NB4 (cell line): ENCODE measurements at places on chromosomes 3 and 15.
A peak's percentile ranks its signal among the peaks of the same experiment; 100 is the strongest.

DNA sequence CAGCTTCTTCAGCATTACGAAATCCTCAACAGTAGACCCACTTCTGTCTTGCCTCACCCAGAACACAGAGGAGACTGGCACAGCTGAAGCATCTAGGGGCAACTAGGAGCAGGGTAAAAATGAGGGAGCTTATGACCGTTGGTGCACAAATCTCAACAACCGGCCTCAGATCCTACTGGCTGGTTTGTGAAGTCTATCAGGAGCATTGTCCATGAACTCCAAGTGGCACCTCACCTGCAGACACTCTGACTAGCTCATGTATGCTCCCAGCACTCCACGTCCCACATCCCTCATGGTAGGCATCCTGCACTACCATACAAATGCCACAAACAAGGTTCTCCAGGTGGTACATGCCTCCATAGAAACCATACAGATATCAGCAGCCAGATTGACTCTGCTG lies 163.1 kb downstream of the TLE3 start:
- peak; percentile 21 for DNase-seq

DNA sequence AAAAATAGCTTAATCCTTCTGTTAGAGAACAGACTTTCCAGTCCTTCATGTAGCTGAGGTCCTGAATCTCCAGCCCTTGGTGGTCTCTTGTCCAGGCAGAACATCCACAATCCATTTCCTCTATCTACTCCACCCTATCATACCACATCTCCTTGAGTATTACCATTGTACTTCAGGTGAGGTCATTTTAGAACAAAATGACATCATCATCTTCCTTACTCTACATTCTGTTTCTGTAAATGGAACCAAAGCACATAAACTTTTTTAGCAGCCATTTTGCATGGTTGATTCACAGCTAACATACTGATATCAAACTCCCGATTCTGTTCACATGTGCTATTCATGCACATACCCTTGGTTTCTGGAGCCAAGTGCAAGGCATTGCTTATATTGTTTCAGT lies 112.4 kb downstream of the C3orf70 start:
- DNase-seq, result no peak

GRCh38 chr15:36079021-36079420 lies 500.4 kb upstream of the CDIN1 start:
- DNase-seq, result no peak

- DNase-seq, result peak; percentile 52
These were observed 1.9 kb downstream of the UBP1 start for GRCh38 chr3:33438284-33438668.

- no peak for DNase-seq
These were observed 34.9 kb upstream of the CPOX start for GRCh38 chr3:98628317-98628716.

DNA sequence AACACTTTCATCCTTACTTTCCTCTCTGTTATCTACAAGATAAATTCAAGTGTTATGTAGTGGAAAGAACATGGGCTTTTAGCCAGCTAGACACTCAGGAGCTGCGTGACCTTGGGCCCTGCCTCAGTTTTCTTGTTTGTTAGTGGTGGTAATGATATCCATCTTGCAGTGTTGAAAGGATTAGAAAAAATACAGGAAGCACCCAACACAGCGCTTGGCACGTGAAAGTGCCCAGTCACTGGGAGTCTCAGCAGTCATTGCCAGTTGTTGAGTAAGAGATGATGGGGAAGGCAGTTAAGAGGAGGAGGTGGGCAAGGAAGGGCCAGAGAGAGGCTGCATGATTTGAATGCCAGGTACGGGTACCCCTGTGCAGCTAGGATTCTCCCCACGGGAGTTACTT lies 5.3 kb downstream of the PDIA5 start:
- peak; percentile 68 for DNase-seq

DNA sequence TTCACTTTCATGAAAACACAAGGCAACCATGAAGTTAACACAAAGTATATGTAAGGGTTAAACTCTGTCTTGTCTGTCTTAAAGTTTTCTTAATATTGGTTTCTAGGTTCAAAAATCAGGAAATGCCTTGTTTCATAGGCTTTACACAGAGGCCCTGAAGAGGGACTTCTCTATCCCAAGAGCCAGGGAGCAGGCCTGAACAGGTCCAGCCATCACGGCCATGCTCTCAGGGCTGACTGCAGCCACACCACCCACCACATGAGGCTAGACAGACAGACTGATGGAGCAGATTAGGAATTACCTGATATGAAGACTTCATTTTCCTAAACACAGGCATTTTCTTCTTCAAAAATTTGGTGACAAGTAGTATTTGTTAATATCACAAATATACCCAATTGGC lies 502.9 kb downstream of the GABRG3 start:
- DNase-seq, result no peak

- DNase-seq, result no peak
These were observed 56.2 kb downstream of the B3GNT5 start for GRCh38 chr3:183309276-183309675.

- DNase-seq, result no peak
These were observed 159.6 kb upstream of the PROK2 start for GRCh38 chr3:71944482-71945065.

DNA sequence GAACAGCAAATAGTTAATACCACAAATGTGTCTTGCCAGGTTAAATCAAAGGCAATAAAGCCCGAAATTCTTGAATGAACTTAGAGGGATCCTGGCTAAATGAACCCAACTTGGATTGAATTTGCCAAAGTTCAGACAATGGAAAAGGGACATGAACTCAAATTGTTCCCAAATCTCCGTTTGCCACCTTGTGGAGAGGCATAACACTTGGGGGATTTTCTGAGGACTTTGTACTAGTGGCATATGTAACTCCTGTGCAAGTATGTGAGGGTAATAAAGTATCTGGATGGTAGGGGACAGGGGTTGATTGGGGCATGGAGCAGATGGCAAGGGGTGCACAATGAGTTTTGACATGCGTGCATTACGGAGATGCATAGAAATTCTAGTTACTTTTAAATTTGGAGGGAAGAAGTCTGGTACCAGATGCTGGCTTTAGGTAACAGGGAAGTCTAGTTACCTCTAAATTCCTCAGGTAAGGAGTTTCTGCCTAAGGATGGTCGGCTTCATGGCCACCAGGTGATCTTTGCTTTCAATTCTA lies 1.2 kb upstream of the TCAIM start:
- peak; percentile 23 for DNase-seq

DNA sequence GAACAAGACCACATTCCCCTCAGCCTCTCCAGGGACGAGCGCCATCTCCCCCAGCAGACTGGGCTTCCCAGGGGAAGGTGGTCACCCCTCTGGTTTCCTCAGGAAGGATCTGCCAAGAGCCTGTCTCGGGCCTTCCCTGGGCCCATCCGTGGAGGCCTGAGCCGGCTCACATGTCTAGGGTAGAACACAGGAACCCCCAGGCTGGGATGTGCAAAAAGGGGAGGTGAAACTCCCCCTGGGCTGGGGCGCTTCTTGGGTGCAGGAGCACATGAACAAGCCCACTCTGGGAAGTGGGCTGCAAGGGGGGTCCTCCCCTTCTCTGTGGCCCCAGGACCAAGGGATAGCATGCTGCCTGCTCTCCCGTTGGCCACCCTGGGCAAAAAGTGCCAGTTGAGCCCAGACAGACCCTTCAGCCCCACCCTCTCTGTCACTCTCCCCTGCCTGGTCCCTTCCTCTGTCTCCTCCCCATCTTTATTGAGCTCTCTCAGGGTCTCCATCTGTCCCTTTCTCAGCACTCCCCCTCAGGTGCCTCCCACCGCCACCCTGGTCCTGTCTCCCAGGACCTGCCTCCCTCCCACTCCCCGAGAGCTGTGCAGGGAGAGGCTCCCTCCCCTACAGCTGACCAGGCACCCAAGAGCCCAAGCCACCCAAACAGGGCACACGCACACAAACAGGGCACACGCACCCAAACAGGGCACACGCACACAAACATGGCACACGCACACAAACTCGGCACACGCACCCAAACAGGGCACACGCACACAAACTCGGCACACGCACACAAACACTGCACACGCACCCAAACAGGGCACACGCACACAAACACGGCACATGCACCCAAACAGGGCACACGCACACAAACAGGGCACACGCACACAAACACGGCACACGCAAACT lies 864 bp downstream of the SEMA3G start:
- peak; percentile 34 for DNase-seq

- DNase-seq, result no peak
These were observed 16.9 kb upstream of the AGBL1 start for GRCh38 chr15:86062646-86063243.

DNA sequence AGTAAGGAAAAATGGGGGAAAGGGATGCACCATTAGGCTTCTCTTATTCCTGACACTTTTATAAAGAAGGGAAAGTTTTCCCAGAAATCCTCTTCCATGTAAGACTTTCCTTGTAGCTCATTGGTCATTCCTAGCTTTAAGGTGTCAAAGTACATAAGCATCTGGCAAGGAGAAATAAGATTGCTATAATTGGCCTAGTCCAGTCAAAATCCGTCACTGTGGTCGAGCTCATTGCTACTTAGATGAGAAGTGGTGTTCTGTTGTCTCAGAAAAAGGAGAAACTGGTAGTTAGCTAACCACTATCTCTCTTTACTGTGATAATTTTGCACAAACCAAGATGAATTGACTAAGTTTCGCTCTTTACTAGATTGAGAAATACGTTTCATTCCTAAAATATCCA lies 370.1 kb downstream of the CNTN4 start:
- no peak for DNase-seq

DNA sequence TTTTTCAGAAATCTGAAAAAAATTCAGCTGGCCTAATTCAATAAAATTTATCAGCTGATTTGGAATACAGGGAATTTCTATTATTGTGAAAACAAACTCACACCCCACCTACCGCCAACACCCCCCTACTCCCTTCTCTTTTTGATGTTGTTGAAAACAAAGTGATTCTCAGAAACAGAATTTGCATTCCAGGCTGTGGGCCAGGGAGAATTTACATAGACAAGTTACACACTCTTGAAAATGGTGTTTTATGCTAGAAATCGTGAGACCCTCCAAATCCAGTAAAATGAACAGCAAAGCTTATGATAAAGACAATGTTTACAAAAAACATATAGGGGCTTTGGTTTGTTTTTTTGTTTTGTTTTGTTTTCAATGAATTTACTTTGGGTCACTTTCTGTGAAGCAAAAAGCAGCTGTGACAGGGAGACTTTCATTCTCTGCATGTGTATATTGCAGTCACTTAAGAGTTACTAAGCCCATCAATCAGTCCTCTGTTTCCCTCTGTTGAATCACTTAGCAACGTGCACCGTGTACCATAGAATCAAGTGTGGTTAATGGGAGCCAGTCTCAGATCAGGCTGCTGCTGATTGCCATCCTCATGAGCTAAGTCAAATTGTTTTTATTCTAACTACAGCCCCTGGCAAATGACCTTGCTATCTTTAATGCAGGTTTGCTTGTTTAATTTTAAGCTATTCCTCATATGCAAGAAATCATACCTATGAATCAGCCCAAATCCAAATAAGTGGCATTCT lies 159.8 kb downstream of the ALCAM start:
- no peak for DNase-seq

DNA sequence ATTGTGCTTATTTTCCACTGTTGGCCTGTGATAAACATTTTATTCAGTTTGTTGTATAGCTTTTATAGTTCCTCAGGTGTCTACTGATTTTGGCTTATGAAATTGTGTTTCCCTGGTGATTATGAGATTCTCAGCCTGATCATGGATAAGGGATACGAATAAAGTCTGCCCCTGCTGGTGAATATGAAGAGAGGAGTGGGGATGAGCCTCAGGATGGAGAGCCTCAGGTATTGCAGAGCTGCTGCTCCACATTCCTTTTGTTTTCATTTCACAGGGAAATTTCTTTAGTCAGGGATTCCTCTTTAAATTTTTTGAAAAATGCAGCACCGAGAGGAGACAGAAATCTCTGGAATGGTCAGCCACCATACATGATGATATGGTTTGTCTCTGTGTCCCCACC lies 14.7 kb upstream of the RAB6B start:
- DNase-seq, result no peak

- no peak for DNase-seq
These were observed 48.5 kb upstream of the RYR3 start for GRCh38 chr15:33262306-33262705.

- no peak for DNase-seq
These were observed 171.5 kb downstream of the SLC9A9 start for GRCh38 chr3:143676747-143677146.

DNA sequence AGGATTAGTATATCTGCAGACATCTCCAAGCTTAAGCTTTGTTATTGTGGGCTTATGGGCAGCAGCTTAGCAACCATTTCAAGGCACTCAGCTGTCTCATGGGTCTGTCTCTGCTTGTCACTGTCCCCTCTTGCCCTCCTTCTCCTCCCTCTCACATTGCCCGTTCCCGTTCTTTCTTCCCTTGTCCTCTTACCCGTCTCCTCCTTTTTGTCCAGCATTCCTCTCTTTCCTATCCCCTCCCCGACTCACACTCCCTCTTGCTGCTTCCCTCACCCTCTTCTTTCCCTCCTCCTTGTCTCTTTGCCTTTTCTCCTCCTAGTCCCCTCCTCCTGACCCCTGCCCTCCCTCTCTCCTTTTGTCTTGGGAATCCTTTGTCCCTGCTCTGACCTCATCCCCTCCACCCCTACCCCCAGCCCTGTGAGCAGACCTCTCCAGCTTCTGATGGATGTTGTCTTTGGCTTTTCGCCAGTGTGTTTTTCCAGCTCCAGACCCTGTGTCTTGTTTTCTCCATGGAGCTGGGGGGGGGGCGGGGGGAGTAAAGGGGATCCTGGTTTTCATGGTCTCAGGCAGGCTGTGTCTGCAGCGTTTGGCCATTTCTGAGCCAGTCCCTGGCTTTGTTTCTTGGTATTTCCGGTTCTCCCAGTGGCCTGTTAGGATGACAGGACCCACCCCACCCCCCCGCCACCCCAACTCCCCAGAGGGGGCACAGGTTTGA lies 47.9 kb upstream of the TRAK1 start:
- no peak for DNase-seq

DNA sequence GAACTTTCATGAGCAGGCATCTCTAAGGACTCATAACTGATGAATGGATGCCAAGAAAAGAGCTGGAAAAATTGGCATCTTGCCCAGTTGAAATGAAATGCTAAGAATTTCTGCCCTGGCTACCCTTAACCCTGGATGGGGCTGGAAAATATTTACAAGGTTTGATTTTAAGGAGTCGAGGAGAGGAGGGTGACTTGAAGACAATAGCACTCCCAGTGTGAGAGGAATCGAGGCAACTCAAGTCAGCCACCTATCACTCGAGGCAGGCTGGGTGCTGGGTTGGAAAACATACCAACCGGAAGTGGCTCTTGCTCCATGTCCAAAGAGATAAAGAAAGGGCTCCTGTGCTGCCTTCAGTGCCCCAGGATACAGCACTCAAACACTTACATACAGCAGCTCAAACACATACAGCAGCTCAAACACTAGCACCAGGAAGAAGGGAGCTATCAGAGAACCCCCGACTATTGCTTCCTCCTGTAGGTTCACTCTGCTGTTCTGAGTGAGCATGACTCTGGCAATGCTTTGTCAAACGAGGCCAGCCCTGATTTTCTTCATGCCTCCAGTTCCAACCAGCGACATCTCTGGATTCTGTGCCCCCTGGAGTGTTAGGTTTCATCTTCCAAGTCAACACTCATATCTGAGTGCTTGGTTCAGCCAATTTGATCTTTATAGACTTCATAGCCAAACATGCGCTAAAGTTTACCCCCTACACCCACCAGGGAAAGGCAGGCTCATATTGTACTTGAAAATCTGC lies 4.9 kb downstream of the PRICKLE2 start:
- no peak for DNase-seq
